ENCODE measurements at places on chromosomes 3 and 15.

- no peak for DNase-seq
These were observed 10.6 kb downstream of the UBR1 start for GRCh38 chr15:43095243-43095642.

- no peak for DNase-seq
These were observed 86.4 kb downstream of the WDR76 start for GRCh38 chr15:43913026-43913780.

- DNase-seq, result no peak
These were observed 8.7 kb upstream of the GP9 start for GRCh38 chr3:129051871-129052340.

DNA sequence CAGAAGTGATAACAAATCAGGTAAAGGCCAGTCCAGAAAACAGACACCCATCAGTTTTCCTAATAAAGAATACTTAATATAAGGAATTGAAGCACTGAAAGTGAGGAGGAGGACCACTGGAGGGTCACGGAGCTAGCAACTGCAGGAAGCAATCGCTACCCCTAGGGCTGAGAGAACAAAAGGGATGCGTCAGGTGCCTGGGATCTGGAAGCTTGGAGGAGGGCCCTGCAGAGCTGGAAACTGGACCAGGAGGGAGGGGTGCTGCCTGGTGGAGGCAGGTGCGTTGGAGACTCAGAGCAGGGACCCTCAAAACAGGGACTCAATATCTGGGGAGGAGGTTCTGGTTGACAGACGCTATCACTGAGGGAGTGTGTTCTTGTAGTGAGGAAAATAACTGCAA is 308.1 kb upstream of the RASGRP1 start:
- no peak for DNase-seq

DNA sequence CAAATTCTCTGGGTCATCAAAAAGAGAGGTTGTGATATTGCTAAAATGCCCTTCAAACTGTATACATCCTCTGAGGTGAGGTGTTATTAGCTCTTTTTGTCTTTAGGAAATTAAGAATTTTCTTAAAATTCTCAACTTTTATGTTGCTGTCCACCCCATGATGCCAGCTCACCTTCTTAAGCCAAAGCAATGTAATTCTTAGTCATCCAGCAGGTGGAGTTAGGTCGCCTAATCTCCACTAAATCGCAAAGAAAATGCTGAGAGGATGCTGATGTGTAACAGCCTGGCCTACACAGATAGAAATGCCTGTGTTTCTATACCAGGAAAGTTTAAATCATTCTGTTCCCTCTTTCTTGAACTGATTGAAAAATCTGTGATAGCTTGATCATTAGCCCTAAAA is 770.2 kb upstream of the ALCAM start:
- no peak for DNase-seq

GRCh38 chr3:142611206-142611605 is 15.0 kb downstream of the PLS1 start:
- DNase-seq, result no peak

- no peak for DNase-seq
These were observed 133.1 kb upstream of the IGSF10 start for GRCh38 chr3:151593928-151594327.

GRCh38 chr3:9231471-9231870 is 18.0 kb downstream of the SRGAP3 start:
- DNase-seq, result no peak

GRCh38 chr15:68315495-68316031 is 38.0 kb downstream of the FEM1B start:
- DNase-seq, result no peak

DNA sequence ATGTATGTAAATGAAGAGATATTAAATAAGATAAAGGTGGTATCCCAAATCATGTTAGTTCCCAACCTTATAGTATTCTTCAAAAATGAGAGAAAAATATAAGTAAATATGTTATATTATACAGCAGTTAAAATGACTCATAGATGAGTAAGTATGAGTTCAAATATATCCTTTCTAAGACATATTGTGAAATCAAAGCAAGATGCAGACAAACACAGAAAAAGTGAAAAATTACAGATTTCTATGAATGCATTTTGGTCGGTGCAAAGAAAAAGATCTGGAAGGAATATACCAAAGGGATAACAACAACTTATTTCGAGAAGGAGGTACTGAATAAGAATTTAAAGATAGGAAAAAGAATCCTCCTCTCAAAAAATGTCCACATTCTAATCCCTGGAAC is 181.2 kb upstream of the TTC14 start:
- no peak for DNase-seq

- no peak for DNase-seq
These were observed 80.1 kb downstream of the RSL24D1 start for GRCh38 chr15:55116636-55117035.

Data from activated gamma-delta T cell treated with anti-CD3 and anti-CD28 coated beads, Interleukin-2, amount 50 U/mL, for 16 hours (primary cell).